ENCODE measurements at places on chromosomes 1 and 21. TPM values are rescaled to one million over a fixed set of nuclear protein-coding genes. Genes with fewer than 3 reads are reported as not detected.
A peak's percentile ranks its signal among the peaks of the same experiment; 100 is the strongest.

The NRAS gene
- 58.7 TPM for polyA plus RNA-seq

The TMEM82 gene
- not detected for polyA plus RNA-seq

DNA sequence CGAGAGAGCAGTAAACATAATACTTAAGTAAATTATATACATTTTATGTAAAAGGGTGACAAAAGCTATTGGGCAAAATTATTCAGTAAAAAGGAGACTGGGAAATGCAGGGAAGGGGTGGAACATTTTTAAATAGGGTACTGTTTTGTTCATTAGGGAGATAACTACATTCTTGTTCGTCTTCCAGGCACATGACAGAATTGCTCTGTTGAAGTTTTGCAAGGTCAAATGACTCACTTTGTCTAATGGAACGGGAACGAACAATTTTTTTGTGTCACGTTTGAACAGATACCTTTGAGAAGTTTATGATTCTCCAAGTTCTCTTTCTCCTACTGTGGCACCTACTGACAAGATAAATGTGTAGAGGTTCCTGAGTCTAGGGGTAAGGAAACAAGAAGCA, 382.3 kb upstream of the ZRANB2 start:
- DNase-seq: no peak

- peak; percentile 5 for DNase-seq
These were observed 14.5 kb upstream of the GJB5 start for GRCh38 chr1:34740161-34740868.

DNA sequence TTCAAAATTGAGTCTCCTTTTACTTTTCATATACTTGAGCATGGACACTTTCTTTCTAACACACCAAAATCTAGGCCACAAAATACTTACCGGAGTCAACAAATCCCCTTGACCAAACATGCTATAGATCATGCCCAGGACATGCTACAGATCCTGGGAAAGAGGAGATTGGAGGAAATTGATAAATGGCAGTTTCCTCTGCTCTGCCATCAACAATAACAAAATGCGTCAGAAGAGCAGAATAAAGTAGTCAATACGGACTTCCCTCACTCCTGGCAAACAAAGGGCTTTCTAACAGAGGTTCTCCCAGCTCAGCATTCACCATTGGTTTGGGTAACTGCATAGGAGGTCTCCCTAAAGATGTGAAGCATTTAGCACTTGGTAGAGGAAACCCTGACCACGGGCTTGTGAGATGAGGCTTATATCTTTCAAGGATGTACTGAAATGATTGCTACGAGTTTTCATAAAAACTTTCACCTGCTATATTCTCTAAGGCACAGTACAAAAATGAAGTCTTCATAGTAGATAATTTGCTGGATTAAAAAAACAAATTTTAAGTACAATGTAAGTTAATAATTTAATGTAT, 283.8 kb upstream of the RUNX1 start:
- no peak for DNase-seq

Data from muscle of arm (tissue), 14 donors.